Right ventricle myocardium superior (tissue), 1 donor: ENCODE measurements at places on chromosomes 3 and 15. TPM values are rescaled to one million over a fixed set of nuclear protein-coding genes. Genes with fewer than 3 reads are reported as not detected.

DNA sequence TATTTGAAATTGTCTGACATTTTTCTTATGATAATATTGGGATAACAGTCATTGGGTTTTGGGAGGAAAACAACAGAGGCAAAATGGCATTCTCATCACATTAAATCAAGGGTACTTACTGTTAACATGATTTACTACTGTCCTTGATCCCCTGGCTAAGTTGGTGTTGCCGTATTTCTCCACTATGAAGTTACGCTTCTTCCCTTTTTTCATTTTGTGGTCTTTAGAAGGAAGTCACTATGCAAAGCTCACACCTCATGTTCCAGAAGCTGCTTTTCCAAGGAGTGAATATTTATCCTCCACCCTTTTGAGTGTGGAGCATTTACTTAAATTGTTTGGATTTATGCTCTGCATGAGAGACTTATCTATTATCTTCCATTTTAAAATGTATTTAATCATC is 63.7 kb downstream of the ALCAM start:
- DNase-seq = no peak

DNA sequence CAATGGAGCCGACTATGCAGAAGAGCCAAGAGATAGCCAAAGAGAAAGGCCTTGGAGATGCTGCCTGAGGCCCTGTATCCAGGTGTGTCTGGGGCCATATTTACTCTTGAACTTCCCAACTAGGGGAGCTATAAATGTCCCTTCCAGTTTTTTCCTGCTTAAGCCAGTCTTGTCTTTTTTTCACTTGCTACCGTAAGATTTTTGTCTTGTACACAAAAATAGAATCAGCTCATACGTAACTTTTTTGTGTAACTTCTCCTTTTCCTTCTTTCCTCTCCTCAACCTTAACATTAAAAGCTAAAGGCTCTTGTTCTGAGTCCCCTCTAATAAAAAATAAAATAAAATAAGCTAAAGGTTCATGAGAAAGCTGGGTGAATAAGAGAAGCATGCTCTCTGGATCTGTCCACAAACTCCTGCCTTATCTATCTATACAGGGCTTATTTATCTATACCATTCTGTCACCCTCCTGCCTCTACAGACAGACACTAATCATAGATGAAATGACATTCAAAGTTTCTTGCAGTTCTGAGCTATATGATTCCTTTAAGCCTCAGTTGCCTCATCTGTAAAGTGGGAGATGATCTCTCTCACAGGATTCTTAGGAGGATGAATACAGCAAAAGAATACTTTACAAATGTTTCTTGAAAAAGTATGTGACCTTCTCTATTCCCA is 4.6 kb downstream of the SUMF1 start:
- DNase-seq = no peak

GRCh38 chr15:74540161-74540760 is 759 bp upstream of the ARID3B start:
- no peak for DNase-seq

GRCh38 chr15:48965972-48966371 is 2.3 kb upstream of the SHC4 start:
- DNase-seq = no peak

DNA sequence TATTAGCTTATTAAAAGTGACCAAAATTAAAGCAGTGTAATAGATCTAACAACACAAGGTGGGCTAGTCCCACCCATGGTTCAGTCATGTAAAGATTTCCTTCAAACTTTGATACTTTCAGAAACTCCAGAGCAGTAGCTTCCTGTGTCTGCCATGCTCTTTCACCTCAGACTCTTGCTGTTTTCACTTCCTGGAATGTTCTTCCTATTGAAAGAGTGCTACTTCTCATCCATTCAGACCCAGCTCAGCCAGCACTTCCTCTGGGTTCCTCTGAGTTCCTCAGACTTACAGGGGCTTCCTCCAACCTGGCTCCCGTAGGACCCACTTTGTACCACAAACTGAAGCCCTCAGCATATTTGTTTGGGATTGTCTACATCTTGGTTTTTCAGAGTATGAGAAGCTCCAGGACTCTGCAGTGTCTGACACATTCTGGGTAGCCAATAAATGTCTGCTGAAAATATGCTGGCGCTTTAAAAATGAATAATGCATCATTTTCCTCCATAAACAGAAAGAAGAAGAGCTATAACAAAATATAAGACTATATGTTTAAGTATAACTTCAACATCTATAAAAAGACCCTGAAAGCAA is 18.0 kb downstream of the NCEH1 start:
- no peak for DNase-seq

- DNase-seq = no peak
Observed at GRCh38 chr15:41047474-41047873, 68.6 kb downstream of the INO80 start.

DNA sequence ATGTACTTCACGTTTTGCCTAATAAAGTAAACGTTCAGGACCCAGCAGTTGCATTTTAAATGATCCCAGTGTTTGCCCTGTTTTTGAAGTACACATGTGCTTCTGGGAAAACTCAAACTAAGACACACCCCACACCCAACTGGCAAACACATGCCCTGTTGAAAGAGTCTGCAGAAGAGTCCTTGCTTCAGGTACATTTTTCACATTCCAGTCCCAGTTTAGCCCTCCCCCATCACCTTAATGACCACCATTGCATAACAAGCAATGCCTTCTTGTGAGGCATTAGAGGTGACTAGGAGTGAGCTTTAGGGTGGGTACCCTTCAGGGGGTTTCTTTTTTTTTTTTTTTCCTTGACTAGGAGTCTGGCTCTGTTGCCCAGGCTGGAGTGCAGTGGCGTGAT is 322.3 kb downstream of the CNTN4 start:
- no peak for DNase-seq

DNA sequence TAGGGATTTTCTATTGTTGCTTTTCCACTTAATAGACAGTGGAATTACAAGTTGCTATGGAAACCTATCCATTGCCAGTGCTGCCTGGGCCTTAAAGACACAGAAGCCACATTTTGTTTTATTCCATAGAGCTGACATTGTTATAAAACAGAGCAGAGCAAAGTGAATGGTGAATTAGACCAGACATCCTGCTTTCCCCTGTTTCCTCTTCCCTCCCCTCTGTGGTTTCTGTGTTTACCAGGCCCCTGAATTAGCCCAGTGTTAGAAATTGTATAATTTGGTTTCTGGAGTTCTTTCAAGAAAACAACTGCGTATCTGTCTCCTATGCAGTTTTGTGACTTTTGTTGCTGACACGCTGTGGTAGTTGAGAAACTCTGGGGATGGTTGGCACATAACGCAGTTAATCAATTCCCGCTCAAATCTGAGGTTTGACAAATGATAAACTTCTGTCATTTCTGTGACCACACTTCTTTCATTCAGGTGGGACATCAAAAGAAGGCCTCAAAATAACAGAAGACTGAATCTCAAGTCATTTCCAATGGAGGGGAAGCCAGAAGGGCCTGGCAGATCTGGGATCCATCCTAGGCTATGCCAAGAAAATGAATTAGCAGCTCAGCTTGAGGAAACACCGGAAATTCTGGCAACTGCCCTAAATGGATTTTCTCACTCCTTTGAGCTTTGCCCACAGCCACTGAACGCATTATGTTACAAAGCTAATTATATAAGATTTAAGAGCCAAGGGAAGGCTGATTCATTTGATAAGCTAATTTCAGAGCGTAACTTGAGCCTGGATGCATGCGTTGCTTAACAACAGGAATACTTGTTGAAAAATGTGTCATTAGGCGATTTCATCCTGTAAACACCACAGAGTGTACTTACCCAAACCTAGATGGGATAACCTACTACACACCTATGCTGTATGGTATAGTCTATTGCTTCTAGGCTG is 46.9 kb downstream of the NR1D2 start:
- no peak for DNase-seq

DNA sequence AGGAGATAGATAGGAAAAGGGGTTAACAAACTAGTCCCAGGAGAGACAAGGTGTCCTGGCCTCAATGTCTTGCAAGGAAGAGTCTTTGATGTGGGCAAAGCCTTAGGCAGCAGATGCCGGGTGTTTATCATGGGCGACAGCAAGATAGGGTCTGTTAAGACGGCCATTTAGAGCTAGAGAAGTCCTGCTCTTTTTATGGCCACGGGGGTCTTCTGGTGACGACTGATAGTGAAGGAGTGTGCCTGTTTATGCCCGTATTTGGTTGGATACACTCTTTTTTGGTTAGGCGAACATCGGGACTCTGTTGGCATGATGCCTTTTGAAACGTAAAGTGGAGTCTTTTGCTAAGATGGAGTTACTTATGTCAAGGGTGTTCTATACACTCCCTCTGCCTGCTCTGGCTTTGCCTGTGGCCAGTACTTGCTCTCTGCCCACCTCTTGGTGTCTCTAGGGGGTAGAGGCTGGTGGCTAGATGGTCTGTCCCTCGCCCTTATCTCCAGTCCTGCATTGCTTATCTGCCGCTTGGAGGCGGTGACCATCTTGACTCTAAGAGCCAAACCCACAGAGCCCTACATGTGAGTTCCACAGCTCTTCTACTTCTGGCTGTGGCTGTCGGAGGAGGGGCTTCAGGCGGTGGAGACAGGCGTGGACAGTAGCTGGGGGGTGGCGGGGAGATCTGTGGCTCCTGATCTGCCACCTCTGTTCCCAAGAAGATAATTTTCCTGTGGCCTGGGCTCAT is 55.8 kb upstream of the ZBTB38 start:
- no peak for DNase-seq

DNA sequence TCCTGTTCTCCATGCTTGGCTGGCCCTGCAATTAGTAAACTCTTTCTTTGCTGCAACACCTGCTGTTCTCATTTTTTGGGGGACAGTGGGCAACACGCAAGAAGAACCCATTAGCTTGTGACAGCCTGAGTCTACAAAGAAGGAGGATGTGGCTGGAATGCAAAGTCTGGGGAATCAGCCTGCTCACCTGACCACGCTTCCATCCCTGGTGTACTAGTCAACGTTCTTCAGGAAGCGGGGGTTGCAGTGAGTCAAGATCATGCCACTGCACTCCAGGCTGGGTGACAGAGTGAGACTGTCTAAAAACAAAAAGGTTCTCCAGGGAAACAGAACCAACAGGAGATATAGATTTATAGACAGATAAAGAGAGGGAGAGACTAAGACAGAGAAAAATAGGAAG is 27.7 kb upstream of the KBTBD12 start:
- DNase-seq = no peak

DNA sequence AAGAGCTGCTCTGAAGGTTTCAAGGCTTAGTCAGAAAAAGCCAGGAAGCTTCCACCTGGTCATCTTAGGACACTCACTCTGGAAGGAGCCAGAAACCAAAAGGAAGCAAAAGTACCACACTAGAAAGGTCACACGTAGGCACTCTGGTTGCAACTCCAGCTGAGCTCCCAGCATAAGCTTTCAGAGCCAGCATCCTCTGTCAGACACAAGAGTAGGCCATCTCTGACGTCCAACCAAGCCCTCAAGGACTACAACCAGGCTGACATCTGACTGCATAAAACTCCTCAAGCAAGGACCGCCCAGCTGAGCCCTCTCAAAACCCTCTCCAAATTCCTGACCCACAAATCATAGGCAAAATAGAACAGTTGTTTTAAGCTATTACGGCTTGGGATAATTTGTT is 12.8 kb downstream of the SH3BP5 start:
- peak; percentile 69 for DNase-seq

GRCh38 chr3:105322570-105323273 is 44.0 kb upstream of the ALCAM start:
- DNase-seq = no peak

DNA sequence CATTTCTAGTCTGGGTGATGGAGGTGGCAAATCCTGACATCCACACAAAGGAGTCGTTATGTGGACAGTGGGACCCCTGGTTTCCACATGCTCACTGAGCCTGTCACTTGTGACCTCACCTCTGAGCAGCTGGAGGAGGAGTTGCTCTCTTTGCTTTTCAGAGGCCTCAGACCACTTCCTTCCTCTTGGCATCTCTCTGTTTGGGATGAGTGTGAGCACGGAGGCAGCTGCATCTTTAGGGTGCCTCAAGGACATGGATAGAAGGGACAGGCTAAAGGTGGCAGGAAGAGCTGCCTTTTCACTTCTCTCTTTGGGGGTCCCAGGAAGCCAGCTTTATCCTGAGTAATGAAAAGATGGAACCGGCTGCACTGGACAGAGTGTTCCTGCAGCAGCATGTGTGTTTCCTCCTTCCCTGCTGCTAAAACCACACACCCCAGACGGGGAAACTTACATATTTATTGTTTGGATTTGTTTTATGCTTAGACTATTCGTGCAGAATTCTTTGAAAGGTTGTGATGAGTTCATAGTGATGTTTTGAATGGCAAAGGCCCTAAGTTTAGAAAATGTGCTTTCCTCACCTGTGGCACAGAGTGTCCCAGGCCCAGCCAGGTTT is 31.8 kb downstream of the GPR171 start:
- DNase-seq = peak; percentile 42

- no peak for DNase-seq
Observed at GRCh38 chr3:55147856-55148720, 220.2 kb upstream of the LRTM1 start.

DNA sequence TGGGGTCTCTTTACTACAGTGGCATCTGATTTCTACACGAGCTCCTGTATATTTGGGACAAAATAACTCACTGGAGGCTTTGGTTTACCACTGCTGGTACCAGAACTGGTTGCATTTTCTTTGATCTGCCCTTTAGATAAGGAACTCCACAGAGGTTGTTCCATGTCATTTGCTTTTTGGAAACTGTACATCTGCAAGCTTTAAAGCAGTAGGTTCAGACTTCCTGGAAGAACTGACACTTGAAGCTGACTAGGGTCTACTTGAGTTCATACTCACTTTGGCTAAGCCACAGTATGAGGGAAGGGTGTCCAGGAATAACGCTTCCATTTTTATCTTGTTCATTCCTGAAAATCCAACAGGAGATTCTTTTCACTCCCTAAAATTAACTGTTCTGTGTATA is 86.4 kb downstream of the WWTR1 start:
- no peak for DNase-seq

GRCh38 chr15:39651881-39652280 is 71.0 kb downstream of the THBS1 start:
- no peak for DNase-seq

- DNase-seq = no peak
Observed at GRCh38 chr3:143226678-143227291, 107.2 kb downstream of the CHST2 start.

DNA sequence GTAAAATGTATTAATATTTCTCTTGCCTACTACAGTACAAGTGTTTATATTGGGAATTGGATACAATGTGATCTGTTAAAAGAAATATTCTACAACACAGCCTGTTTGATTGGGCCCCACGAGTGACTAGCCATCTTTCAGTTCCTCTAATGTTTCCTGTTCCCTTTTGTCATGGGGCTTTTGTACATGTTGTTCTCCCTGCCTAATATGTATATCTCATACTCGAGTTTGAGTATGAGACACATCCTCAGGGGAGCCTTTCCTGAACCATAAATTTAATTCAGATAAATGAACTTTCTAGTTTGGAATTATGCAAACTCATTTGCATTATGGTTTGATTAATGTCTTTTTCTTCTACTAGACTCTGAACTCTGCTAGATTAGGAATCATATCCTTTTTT is 65.5 kb downstream of the MEF2A start:
- no peak for DNase-seq

The CHSY1 gene
- 12.7 TPM for total RNA-seq

The FEZF2 gene
- total RNA-seq = not detected

The MOBP gene
- total RNA-seq = not detected

The LRRK1 gene
- 3.0 TPM for total RNA-seq
